ENCODE measurements at places on chromosomes 2 and 18.

DNA sequence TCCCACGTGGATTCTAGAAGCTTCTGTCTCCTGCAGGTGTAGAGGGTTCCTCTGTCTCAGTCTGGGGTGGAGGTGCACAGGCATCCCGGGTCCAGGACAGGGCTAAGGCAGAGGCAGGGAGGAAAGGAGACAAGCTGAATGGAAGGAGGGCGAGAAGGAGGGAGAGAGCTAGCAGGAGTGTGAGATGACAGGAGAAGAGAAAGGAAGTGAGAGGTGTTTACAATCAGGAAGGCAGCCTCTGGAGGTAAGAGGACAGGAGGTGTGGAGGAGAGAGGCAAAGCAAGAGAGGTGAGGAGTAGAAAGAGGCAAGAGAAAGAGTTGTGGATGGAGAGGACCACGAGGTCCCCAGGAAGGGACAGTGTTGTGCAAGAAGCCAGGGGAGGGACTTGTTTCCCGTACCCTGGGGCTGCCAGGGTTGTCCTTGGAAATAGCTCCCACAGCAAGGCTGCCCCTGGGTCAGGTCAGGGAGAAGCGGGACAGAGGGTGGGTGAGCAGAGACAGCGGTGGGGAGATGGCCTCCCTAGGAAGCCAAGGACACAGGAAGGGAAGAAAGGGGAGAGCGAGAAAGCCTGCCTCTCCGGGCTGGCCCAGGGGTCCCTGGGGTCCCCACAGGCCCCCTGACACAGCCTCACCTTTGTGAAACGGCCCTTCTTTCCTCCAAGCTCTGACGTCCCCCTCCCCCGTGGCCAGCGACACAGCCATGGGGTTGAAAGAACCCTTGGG is 136.9 kb downstream of the CYP26B1 start:
- no peak for DNase-seq

- DNase-seq = no peak
Measured at GRCh38 chr2:172021955-172022354, 22.2 kb downstream of the METAP1D start.

DNA sequence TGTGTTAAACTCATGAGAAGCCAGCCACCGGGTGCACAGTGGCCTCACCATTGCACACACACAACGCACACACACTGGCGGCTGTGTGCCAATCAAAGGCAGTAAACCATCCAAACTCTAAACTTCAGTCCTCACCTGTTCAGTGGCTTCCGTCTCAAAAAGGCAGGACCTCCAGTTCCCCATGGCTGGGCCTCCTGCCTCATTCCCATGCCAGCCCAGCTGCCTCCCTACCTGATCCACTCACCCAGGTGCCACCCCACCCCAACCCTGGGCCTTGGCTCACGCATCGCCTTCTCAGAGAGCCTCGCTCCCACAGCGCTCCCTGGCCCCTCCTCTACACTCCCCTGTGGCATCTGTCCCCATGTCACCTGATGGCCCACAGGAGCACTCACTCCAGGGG is 190.9 kb downstream of the EIPR1 start:
- DNase-seq = no peak

DNA sequence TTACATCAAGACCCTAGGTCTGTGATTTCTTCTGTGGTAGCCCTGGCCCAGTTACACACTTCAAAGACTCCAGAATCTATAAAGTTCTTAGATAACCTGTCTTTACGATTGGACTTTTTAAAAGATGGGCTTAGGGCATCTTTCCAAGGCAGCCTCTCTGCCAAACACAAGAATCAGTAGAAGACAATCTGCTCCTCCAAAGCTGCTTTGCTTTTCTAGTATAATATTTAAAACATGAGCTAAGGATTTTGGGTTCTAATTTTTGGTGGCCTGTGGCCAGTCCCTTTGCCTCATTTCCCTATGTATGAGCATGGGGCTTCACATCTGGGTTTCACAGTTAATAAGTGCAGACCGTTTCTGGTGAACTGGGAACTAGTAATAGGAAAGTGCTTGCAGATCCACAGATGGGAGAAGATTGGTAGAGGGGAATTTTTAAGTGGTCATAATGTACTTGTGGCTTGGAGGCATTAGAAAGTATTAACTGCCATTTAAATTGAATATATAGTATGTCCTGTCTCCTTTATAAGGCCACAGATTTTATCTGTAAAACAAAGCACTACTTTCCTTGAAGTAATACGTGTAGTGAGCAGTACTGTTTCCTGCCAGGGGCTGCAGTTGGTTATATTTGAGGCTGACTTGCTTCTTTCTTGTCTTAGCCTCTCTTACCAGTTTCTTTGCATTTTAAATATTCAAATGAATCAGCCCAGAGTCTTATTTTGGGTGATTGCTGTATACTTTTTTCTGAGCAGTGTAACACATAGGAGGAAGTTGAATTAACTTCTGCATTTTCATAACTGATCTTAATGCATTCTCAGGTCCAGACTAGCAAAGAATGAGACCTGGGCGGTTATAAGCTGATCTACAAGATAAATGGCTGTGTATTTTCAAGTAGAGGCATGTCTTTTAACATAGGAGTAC is 1.5 kb downstream of the ARPC2 start:
- no peak for DNase-seq

GRCh38 chr2:94994063-94994913 is 31.2 kb upstream of the MAL start:
- no peak for DNase-seq
